Stimulated activated CD8-positive, alpha-beta memory T cell treated with anti-CD3 and anti-CD28 coated beads, Interleukin-4, amount 100 ng/mL, for 1 hour (primary cell): ENCODE measurements at places on chromosomes 7 and 10.

- DNase-seq = no peak
These were observed 361.8 kb upstream of the ZMIZ1 start for GRCh38 chr10:78706726-78707540.

GRCh38 chr10:61882621-61883370 lies 18.7 kb upstream of the ARID5B start:
- DNase-seq = no peak

DNA sequence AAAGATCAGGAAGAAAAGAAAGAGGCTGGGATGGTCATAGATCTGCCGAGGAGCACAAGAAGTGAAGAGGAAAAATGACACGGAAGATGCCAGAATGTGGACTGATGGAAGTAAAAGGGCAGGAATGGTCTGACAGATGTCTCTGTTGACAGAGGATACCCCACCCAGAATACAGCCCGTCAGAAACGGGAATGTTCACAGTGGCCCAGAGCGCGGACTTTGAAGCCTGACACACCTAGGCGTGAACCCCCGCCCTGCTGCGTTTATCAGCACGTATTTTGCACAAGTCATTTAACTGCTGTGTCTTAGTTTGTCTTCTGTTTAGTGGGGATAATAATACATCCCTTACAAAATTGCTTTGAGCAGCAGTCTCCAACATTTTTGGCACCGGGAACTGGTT lies 27.1 kb downstream of the AKR1B1 start:
- DNase-seq = no peak

GRCh38 chr10:104492329-104492940 lies 138.8 kb downstream of the CFAP58 start:
- DNase-seq = no peak

GRCh38 chr7:91850455-91850854 lies 30.0 kb downstream of the MTERF1 start:
- DNase-seq = no peak

- no peak for DNase-seq
These were observed 135.8 kb downstream of the KMT2E start for GRCh38 chr7:105149827-105150226.

- no peak for DNase-seq
These were observed 114.2 kb downstream of the SMURF1 start for GRCh38 chr7:99029466-99030435.

GRCh38 chr7:110281362-110281761 lies 809.6 kb upstream of the LRRN3 start:
- DNase-seq = no peak

DNA sequence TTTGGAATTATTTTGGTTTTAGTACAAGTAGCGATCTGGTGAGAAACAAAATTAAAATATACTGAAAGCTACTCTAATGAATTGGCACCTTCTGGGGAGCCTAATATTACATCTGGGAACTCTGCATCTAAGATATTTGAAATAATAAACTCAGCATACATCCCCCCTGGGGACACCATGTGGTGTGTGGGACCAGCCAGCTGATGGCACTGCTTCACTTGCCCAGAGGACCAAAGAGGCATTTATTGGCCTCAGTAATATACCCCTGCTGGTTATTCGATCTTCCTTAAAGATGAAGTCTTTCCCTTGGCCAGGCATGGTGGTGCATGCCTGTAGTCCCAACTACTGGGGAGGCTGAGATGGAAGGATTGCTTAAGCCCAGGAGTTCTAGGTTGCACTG lies 195.1 kb upstream of the AUTS2 start:
- no peak for DNase-seq

DNA sequence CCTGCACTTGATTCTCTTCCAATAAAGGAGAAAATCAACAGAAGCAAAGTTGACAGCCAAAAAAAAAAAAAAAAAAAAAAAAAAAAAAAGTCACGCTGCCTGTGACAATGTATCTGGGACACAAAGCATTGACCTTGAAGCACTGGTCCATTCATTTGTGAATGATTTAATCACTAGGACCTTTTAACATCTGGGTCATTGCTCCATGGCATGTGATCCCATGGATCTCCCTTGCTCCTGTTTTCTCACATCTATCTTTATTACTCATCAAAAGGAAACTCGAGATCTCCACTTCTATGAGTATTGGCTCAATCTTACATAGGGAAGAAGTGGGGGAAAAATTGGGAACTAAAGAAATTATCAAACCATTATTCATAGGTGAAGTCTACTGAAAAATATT lies 89.6 kb upstream of the SMIM30 start:
- DNase-seq = no peak

DNA sequence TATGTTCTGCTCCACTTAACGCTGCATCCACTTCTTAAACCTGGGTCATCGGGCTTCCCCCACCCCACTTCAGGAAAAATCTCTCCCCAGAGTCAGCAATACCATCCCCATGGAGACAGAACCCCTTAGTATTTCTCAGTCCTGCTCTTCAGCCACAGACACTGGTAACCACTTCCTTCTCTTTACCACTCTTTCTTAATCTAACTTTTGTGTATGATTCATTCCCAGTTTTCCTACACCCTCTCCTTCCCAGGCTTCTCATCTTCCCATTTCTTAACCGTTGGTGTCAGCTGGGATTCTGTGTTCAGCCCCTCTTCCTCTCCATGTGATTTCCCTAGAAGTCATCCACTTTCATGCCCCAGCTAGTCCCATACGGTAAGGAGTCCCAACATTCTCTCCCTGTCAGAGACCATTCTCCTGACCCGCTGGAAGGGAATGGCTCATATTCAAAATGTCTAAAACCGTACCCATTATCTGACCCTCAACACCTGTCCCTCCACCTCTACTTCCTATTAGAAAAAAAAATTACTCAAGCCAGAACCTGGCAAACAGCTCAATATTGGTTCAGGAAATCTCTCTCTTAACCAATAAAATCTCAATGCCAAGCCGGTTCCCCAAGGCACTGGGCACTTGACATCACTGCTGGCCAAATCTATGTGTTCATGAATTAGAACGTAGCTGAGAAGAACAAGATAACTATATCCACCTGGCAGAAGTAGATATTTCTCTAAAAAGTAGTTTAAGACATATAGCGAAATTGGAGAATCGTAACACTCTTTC lies 89.4 kb downstream of the DGKI start:
- DNase-seq = no peak

DNA sequence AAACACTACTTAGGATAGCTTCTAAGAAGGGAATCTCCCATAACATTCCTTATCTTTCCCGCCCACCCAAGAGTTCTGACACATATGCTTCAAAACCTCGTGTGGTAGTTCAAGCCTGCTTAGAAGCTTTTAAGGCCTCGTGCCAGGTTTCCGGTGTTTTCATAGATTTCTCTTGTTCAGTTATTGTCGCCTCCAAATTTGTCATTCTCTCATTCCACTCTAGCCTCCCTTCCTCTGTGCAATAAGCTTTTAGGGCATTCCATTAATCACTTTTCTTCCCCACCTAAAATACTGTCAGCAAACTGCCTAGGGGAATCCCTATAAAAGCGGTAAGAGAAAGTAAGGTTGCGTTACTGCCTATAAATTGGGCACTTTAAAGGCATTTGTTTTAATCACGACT lies 718 bp upstream of the BPGM start:
- no peak for DNase-seq

DNA sequence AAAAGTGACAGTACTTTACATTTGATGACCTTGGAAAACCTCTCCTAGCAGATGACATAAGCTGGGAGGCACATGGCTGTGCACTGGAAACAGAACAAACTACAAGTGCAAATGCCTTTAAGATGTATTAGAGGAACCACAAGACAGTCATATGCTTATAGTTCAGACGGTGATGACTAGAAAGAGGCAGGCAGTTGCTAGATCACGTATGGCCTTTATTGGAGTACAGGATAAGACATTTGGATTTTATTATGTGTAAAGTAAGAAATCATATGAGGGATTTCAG lies 290.0 kb downstream of the SORCS1 start:
- no peak for DNase-seq

GRCh38 chr10:59944339-59944935 lies 38.1 kb upstream of the CCDC6 start:
- DNase-seq = no peak

DNA sequence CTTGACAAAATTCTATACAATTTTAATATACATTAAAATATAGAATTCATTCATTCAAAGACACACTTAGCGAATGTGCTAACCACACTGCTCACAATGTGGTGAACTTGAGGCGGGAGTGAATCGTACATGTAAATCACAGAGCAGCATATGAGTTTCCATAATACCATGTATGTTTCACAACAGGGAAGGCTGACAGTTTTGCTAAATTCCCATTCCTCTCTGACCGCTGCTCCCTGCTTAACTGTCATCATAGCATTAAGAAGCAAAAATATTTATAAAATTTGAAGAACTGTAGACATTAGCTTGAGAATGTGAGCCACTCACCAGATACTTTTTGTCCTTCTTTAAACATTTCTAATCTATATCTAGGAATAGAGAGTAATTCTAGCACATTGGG lies 763.3 kb downstream of the MAGI2 start:
- DNase-seq = no peak

GRCh38 chr10:52390388-52390787 lies 76.3 kb downstream of the DKK1 start:
- DNase-seq = no peak

DNA sequence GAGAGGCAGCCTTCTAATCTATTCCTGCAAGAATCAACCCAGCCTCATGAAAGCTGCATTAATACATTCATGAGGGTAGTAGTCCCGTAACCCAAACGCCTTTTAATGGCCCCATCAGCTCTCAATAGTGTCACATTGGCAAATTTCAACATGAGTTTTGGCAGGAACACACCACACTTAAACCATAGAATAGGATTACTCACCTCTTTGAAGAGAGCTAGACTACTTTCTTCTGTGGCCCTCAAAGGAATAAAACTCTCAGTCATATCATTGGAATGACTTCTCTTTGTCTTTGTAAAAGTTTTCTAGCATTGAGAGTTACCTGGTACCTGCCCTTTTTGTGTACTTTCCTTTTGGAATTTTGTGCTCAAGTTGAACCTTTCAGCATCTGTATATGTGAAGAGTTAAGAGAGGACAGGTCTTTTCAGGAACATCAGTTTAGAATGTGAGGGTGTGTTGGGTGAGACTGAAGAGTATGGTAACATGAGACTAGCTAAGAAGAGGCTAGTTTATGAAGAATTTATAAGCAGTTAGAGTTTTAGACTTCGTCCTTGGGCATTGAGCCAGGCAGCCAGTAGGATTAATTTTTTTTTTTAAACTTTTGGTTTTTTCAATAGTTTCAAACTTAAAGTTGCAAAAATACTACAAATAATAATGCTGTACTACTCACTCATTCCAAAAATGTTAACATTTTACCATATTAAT lies 92.6 kb downstream of the MLLT10 start:
- no peak for DNase-seq

- no peak for DNase-seq
These were observed 274.0 kb downstream of the DGKB start for GRCh38 chr7:14628516-14628915.

DNA sequence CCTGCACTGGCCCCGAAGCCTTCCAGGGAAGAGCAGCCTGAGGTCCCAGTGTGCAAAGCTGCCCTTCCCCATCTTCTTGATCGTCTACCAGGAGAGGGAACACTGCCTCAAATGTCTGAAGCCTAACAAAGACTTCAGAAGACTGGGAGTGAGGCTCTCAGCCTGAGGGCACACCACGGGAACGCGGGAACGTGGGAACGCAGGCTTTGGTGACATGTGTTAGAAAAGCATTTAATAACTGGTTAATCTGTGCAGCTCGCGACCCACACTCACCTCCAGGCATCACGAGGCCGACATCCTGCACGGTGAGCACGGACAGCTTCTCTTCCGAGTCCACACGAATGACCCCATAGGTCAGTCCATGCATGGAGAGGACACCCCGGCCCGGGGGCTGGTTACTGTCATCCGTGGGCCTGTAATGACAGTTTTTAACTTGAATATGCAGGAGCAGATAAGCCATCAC lies 234.0 kb downstream of the ZMYND11 start:
- DNase-seq = no peak

DNA sequence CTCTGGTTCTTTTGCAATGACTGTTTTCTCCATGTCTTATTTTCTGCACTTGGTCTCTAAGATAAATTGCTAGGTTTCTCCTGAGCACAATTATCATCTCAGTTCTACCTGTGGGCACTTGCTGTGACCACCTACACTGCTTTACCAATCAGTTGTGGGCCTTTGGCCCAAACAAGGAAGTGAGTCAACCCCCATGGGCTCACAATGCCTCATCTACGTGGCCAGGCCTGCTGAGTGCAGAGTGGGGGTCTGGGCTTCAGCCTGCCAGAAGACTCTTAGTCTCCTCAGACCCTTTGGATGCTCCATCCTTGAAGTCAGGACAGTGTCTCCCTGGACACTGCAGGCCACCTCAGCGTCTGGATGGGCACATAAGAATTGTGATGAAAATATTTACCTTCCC lies 20.3 kb downstream of the SCART1 start:
- no peak for DNase-seq
